ENCODE measurements at places on chromosomes 6 and 20. TPM values are rescaled to one million over a fixed set of nuclear protein-coding genes. Genes with fewer than 3 reads are reported as not detected.
A peak's percentile ranks its signal among the peaks of the same experiment; 100 is the strongest.

Gene SLC16A10
- 7.6 TPM for total RNA-seq

Gene USP49
- total RNA-seq: 1.9 TPM

GRCh38 chr6:163725008-163725941 lies 310.8 kb downstream of the QKI start:
- no peaks in the 10 kb centered on the region for H3K36me3 ChIP-seq
- no peak overlapping the region for H3K4me3 ChIP-seq
- H3K4me1 ChIP-seq: no peaks in the 10 kb centered on the region
- H3K27ac ChIP-seq: no peak overlapping the region
- DNase-seq: no peak
- H3K27me3 ChIP-seq: no peaks in the 10 kb centered on the region

DNA sequence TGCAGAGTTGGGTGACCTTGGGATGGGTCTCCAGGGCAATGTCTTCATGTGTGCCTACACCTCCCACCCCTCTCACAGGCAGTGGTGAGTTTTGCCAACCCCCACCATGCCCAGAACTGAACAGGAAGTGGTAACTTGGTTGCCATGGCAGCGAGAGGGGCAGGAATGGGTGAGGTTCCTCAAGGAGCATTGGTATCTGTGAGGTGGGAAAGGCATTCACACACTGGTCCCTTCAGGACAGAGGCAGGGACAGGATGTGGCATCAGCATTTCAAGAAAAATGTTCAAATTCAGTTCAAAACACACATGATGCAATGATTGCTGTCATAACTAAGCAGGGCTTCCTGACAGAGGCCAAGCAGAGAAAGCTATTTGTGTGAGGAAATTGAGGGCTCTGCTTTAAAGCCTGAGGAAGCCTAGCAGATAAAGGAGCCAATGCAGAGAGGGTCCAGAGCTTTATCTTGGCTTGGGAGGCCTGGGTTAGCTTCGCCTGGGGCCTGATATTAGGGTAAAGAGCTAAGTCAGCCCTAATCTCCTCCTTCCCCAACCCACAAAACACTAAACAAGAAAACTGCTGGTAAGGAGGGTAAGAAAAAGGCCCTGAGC lies 551 bp downstream of the TREML2 start:
- H3K4me1 ChIP-seq: no peaks in the 10 kb centered on the region
- peak overlapping the region; percentile 67 for H3K27ac ChIP-seq
- no peak for DNase-seq
- H3K36me3 ChIP-seq: no peaks in the 10 kb centered on the region

GRCh38 chr6:92864966-92865555 lies 554.3 kb downstream of the EPHA7 start:
- no peaks in the 10 kb centered on the region for H3K27me3 ChIP-seq
- no peaks in the 10 kb centered on the region for H3K4me1 ChIP-seq
- no peaks in the 10 kb centered on the region for H3K36me3 ChIP-seq
- DNase-seq: no peak
- no peak overlapping the region for H3K27ac ChIP-seq

- H3K4me1 ChIP-seq: no peaks in the 10 kb centered on the region
- H3K27ac ChIP-seq: no peak overlapping the region
- no peaks in the 10 kb centered on the region for H3K36me3 ChIP-seq
- H3K4me3 ChIP-seq: no peak overlapping the region
- no peaks in the 10 kb centered on the region for H3K27me3 ChIP-seq
Observed at GRCh38 chr6:20876036-20876435, 341.8 kb downstream of the CDKAL1 start.

GRCh38 chr6:168212362-168212761 lies 107.2 kb downstream of the DACT2 start:
- no peaks in the 10 kb centered on the region for H3K36me3 ChIP-seq
- no peak for DNase-seq
- H3K4me1 ChIP-seq: no peaks in the 10 kb centered on the region
- no peaks in the 10 kb centered on the region for H3K27me3 ChIP-seq

DNA sequence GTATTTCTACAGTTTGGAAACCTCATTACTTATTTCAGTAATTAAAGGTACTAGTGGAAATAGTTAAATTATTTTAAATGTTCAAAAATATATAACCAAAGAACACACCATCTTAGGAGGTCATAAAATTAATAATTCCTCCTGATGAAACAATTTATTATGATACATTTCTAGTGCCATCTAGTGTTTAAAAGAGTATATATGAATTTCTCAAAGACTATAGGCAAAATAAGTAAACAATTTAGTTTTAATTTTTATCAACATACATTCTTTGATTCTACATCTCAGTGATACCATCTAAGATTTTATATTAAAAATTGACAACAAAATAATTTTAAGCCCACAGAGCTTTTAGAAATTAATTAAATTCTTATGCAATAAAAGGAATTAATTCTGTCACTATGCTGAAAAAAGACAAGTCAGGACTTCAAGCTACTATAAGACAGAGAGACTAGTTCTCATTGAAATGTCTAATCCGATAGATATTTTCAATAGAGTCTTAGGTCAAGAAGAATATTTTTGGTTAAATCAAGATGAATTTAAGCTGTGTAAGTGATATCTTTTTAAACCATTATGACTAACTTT lies 107.8 kb upstream of the RNF217 start:
- H3K27ac ChIP-seq: no peak overlapping the region
- H3K4me1 ChIP-seq: no peaks in the 10 kb centered on the region
- no peak overlapping the region for H3K4me3 ChIP-seq
- DNase-seq: no peak

DNA sequence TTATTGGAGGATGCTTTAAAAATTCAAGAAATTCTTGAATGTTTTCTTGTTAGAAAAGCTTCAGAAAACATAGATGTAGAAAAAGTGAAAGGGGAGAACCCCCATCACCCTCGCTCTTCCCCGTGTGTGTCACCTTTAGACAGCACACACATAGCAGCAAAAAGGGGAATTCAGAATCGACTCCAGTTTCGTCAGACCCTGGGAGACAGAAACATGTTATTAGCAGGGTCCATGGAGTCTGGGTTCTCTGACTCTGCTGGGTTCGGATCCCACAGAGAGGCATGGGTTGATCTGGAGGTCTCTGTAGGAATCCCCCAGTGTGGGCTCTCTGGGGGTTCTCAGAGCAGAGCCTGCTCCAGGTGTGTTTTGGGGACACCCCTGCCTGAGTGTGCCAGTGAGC lies 43.7 kb downstream of the ARHGAP40 start:
- no peak for DNase-seq
- H3K4me3 ChIP-seq: no peak overlapping the region
- no peaks in the 10 kb centered on the region for H3K36me3 ChIP-seq
- H3K27me3 ChIP-seq: peaks cover 87% of the 10 kb centered on the region

DNA sequence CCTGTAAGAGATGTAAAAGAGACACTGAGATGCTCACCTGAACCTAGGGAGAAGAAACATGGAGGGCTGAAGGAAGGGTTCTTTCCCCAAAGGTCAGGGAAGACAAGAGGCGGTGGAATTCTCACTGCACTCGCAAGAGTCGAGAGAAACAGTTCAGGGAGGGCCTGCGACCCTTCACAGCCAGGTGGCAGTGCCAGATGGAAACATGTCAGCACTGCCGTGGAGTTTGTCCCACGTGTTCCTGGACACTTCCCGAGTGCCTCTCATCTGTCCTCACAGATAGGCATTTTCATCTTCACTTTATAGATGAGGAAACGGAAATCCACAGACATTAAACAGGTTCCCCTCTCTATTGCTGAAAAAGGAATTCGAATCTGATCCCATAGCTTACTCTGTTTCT lies 70.4 kb upstream of the SYNJ2 start:
- no peak for DNase-seq
- H3K27me3 ChIP-seq: no peaks in the 10 kb centered on the region
- H3K4me1 ChIP-seq: peaks cover 25% of the 10 kb centered on the region
- H3K4me3 ChIP-seq: no peak overlapping the region
- no peak overlapping the region for H3K27ac ChIP-seq
- H3K36me3 ChIP-seq: peaks cover 13% of the 10 kb centered on the region

Gene PCMTD2
- total RNA-seq: 73.1 TPM

DNA sequence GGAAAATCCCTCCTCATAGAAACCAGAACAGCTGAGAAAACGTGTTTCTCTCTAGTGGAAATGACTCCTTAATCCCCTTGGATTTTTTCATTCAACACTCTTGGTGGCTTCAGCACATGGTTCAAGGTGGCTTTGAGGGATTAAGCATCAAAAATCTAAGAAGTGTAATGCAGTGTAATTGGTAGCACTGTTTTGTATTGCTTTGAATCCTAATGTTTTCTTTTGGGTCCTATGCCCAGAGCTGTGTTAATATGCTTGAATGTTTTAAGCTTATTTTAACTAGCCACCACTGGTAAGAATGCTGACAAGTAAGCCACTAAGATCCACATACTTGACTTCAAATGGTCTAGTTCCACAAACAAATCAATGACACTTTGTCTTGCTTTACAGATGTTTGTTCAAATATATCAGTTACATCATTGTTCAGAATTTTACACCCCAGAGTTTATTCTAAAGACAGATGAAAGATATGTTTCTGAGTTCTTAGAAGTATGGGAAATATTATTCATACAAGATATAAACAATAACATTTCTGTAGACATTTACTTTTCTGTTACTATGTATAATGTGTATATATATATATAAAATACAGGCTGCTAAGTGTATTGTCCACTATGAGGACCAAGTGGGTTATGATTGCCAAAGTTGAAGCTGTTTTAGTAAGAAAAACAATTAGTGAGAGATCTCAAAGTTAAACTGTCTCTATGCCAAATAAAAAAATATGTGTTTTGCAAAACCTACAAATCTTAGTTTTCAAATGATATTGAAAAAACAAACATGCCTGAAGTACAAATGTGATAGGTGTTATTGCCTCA lies 220.8 kb downstream of the OGFRL1 start:
- H3K36me3 ChIP-seq: no peaks in the 10 kb centered on the region
- H3K27me3 ChIP-seq: no peaks in the 10 kb centered on the region
- no peak overlapping the region for H3K4me3 ChIP-seq
- no peaks in the 10 kb centered on the region for H3K4me1 ChIP-seq
- no peak for DNase-seq
- H3K27ac ChIP-seq: no peak overlapping the region
